Astrocyte of the spinal cord (primary cell): ENCODE measurements at places on chromosomes 6 and 20.

DNA sequence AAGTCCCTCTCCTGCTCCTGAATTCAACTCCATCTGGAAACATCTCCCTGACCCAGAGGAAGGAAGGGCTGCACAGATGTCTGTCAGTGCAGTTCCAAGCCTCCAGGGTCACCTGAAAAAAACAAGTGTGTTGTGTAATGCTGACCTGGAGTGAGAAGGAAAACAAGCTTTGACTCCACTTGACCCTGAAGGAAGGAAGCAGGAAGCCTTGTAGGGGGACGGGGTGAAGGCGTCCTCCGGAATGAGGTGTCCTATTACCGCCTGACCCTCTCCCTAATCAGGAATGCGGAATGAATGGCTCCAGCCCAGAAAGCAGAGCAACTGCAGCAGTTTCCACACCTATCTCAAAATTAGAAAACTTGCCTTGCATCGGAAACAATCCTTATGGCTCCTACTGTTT is 13.9 kb upstream of the ADGRF5 start:
- no peak for DNase-seq

GRCh38 chr6:143128681-143129015 is 68.0 kb downstream of the AIG1 start:
- DNase-seq, result no peak

DNA sequence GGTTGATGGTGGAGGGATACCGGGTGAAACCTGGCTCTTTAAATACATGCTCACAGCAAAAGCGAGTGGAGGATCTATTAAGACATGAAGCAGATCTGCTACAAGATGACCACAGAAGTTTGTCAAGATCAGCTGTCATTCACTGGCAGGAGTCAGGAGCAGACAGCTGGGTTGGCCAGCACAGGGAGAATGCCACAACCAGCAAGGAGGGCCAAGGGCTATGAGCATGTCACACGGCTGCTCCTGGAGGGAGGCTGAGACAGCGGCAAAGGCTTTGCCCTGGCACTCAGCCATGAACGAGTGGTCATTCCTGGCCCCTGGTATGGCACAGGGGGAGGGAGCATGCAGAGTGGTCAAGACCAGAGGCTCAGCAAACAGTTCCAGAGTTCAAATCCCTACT is 77.6 kb downstream of the POPDC3 start:
- DNase-seq, result no peak

DNA sequence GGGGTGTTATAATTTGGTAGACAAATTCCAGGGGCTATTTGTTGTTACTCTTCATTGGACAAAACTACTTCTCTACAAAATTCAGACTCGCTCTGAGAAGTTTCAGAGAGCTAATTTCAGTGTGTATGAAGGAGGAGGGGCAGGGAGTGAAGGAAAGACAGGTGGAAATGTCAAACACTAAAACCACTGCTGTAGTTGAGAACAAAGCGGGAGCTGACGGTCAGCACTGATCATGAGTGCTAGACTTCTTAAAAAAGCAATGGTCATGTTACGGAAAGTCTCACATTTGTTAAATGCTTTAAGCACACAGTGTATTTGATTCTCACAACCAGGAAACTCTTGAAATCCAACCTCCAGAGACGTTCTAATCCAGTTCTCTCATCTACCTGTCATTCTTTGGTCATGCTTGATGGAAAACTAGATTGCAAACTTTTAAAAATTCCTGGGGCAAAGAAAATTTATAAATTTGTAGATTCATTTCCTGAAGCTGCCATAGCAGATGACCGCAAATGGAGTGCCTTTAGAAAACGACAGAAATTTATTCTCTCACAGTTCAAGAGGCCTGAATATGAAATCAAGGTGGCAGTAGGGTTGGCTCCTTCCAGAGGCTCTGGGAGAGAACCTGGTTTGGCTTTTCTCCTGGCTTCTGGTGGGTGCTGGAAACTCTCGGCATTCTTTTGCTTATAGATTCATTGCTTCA is 100.7 kb upstream of the CARMIL1 start:
- DNase-seq, result no peak

GRCh38 chr20:24782301-24782700 is 166.8 kb upstream of the CST7 start:
- DNase-seq, result no peak

GRCh38 chr6:112049026-112049799 is 4.7 kb upstream of the CCN6 start:
- no peak for DNase-seq

DNA sequence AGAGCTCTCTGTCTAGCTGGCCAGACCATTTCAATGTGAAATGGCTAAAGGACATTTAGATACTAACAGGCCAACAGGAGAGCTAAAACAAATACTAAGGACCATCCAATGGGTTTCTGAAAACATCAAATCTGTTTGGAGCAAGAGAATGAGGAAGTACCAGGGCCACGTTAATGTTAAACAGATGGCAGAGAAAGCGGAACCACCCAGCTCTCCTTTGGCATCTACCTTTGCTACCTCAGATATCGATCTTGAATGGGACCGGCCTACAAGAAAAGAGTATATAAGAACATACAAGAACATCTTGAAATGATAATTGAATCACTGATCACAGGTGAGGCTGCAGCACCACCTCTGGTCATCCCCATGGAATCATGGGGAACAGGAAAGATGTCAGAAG is 31.8 kb downstream of the KCNK5 start:
- no peak for DNase-seq

DNA sequence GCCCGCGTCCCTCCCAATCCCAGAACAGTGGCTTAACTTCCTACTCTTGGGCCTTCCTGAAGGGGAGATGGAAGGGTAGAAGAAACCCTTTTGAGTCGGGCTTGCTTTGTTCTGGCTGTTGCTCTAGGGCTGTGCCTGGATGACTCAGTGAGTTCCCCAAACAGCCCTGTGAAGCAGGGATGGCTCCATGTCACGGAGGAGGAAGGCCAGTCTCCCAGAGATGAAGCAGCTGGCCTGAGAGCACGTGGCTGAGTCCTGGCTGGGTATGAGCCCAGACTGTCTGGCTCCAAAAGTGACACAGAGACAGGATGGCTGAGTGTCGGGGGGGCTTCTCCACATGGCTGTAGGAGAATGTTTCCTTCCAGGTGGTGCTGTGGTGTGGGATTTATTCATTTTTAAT is 4.6 kb downstream of the SYTL3 start:
- peak; percentile 65 for DNase-seq

GRCh38 chr20:58389324-58389967 is 417 bp downstream of the VAPB start:
- DNase-seq, result peak; percentile 24

DNA sequence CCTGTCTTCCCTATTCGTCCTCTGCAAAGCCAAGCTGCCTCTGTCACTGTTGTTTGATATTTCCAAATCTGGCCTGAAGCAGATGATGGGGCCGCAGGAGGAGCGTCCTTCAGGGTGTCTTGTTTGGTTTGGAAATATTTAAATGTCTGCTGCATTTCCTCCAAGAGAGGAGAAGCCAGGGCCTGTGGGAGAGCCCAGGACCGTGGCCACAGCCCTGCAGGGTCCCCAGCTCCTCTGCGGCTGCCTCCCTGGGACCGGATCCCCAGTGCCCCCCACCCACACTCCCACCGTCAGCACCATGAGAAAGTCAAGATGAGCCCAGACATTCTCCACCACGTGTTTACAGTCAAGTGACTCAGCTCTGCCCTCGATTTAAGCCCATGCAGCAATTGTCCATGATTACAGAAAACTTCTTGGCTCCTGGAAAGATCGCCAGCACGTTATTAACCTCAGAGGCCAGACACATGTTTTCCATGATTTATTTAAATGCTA is 18.2 kb downstream of the FOXF2 start:
- DNase-seq, result no peak

DNA sequence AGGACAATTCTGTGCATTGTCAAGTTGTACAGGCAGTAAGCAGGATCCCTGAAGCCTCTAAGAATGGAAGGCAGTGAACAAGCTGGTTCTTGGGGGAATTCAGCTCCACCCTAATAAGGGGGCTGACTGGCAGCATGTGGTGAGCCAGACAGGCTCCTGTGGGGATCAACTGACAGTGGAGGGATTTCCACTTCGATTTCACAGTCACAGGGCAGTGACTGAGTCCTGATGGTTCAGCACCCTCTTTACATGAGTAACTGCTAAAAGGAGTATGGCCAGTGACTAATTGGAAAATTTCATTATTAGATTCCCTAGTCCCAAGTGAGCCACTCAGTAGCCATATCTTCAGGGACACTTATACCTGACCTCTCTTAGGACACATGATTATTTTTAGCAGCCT is 78.4 kb downstream of the NDUFAF5 start:
- DNase-seq, result no peak

DNA sequence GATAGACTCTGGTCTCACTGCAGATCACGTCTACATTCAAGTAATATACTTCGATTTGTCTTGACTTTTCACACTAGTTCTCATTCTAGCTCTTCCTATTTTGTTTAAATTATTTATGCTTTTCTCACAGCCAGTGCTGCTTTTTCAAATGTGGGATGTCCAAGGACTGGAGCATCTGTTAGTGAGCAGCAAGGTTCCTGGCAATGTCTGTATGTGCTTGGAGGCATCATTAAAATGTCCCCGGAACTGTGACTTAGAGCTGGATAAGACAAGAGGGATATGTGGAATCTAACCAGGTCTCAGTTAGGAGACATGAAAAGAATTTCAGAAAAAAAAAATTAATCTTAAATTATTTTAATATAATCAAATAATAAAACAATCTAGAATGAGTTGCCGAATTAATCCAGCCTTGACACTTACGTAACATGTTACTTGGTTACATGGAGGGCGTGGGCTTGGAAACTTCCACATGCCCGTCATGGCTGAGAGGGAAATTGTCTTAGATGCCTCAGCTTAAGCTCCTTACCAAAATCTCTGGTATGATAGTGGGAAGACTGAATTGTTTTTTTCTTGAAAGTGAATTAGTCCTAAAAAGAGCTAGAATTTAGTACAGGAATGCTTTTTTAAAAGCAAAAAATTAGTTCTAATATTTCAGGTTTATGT is 21.4 kb upstream of the CARMIL1 start:
- no peak for DNase-seq

DNA sequence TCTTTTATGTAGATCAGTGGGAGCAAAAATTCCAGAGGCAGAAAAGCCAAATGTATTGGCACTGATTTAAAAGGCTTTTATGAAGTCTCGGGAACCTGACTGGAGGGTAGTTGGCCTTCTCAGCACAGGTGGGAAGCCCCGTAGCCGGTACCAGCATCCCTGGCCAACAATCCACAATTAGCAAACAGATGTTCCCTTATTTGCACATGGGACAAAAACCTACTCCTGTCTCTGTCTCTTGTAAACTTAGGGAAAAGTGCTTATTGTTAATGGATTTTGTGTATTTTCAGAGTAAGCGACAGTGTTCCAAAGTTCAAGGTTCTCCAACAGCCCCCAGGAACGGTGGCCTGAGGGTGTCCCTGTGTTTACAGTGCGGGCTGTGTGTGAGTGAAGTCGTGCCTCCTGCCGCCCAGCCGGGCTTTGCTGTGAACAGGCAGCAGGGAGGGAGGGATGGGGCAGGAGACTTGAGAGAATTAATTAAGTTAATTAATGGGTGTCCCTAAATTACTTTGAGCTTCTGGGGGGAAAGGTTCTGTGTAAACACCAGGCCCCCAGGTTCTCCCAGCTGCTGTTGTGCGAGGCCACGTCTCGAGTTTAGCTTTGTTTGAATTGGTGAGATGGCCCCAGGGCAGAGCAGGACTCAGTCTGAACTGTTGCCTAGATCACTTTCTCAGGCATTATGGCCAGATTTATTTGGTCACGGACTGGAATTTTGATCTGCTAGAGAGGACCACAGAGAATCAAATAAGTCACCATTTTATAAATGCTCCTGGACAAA is 3.9 kb downstream of the SYNJ2 start:
- DNase-seq, result no peak

DNA sequence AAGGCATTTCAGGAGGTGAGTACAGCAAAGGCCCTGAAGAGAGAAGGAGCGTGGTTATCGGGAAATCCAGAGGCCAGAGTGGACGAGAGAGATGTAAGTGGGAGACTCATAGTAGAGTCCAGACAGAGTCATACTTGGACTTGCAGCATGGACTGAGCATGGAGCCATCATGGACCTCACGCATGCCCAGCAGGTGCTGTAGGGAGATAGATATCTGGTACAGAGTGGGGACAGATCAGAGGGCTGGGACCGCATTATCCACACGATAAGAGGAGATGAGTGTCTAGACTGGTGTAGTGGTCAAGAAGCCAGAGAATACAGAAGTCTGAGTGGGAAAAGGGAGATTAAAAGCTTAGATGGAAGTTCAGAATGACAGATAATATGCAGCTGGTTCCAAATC is 127.0 kb downstream of the TBC1D7 start:
- DNase-seq, result no peak
